ENCODE measurements at places on chromosomes 1 and 21. TPM values are rescaled to one million over a fixed set of nuclear protein-coding genes. Genes with fewer than 3 reads are reported as not detected.

The POU3F1 gene
- under 0.01 TPM for total RNA-seq

The PDC gene
- total RNA-seq, result not detected

The DIRAS3 gene
- 0.13 TPM for total RNA-seq

The NPPA gene
- not detected for total RNA-seq

The LCA5L gene
- total RNA-seq, result 3.2 TPM

The DOCK7 gene
- total RNA-seq, result 20.8 TPM

The HPDL gene
- 0.53 TPM for total RNA-seq

The KPRP gene
- total RNA-seq, result not detected

The FAM177B gene
- total RNA-seq, result not detected

The CIART gene
- 6.4 TPM for total RNA-seq

The TIE1 gene
- 0.53 TPM for total RNA-seq

The LEMD1 gene
- 2.1 TPM for total RNA-seq

The CYYR1 gene
- total RNA-seq, result 1.1 TPM

The DMRTA2 gene
- total RNA-seq, result 4.2 TPM

All from bronchial epithelial cell (primary cell).